NCI-H524 treated with DMSO at 0.1 percent for 48 hours (cell line): ENCODE measurements at places on chromosomes 12 and 14.

DNA sequence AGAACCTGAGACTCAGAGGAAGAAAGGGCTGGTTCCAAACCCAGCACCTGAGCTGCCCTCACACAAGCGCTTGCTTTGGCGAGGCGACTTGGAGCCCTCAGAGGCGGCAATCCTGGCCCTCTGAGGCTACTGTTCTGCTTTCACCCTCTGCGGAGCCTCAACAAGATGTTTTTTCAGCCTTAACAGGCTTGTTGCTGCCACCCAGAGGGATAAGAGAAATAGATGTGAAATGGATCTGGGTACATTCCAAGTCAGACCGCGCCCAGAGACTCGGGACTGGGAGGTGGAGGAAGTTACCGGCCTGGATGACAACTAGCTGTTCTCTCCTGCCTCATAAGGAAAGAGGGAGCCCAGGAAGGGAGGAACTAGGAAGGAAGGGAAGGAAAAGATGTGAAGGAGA, 89.6 kb downstream of the TTC7B start:
- DNase-seq: no peak

GRCh38 chr12:75000120-75000519, 209.5 kb downstream of the KCNC2 start:
- DNase-seq: no peak

DNA sequence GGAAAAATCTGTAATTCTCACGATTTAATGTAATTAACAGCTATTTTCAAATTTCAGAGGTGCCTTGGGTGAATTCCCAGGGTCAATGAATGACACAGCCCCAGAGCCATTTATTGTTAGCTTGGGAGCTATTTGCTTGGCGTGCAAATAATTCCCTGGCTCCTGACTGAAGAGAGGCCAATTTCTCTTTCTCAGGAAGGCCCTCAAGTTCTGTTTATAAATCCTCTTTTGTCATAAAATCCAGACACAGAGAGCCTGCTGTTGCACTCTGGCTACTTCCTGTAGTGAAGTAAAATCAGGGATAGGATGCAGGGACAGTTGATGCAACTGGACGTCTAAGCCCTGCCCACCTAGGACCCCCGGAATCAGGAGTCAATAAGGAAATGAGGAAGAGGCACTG, 154.3 kb downstream of the TMX1 start:
- DNase-seq: no peak

DNA sequence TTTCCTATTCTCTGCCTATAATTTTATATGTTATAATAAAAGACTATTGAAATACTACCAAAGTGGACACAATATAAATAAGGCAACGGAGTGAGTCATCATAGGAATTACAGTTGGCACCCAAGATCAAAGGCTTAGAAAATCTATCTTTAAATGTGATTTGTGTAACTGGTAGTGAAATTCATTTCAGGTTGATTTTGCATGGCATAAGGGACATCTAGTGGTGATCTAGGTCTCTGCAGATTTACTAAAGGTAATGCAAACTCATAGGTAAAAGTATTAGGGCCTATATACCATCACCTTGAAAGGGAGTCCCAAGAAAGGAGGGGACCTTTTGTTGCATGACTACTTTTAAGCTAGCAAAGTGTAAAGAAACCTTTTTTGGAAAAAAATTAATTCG, 527.2 kb downstream of the NRXN3 start:
- DNase-seq: peak; percentile 42

GRCh38 chr12:119728444-119728745, 60.5 kb downstream of the PRKAB1 start:
- no peak for DNase-seq

DNA sequence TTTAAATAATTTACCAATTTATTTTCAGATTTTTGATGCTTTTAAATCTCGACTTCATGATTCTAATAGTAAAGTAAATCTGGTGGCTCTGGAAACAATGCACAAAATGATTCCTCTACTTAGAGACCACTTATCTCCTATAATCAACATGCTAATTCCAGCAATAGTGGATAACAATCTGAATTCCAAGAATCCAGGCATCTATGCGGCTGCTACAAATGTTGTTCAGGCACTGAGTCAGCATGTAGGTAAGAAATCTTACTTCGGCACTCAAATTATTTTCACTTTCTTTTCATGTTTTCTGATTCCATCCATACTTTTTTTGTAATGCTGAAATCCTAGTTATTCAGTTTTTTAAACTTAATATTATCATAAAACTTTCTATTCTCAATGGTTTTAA, 15.5 kb upstream of the PRPF39 start:
- no peak for DNase-seq

- DNase-seq: no peak
These were observed 16.2 kb downstream of the NT5DC3 start for GRCh38 chr12:103824845-103825244.

GRCh38 chr12:79765157-79765556, 74.4 kb upstream of the PAWR start:
- no peak for DNase-seq

- no peak for DNase-seq
These were observed 22.5 kb upstream of the PCNX1 start for GRCh38 chr14:70884595-70885342.

DNA sequence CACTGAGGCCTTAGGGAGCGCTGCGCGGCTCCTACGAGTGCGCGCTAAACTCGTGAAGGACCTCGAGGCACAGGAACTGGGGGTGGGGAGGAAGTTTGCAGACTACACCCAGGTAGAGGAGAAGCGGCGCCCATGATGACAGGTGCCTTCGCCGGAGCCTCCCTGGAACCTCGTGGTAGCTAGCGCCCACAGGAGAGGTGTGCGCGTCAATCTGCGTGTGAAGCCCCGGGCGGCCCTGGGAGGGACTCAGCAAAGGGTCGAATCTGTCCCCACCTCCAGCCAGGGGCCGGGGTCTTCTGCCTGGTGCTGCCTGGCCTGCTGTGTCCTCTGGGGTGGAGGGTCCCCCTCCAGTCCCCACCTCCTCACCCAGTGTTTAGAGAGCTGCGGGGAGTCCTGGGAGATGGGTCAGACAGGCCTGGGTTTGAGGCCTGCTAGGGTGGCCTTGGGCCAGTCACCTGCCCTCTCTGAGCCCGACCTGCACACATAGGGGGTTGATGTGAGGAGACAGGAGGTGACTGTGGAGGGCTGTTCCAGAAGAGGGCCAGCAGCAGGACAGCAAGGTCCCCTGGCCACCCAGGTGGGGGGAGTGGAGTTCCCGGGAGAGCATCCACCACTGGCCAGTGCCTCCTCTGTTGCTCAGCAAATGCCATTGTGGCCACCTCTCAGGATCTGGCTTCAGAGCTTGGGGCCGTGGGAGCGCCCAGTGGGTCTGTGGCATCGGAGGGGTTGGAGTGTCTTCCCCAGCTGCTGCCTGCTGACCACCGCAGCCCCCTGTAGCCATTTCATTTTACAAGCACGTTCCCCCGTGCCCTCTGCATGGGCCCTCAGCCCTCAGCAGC, 20.2 kb upstream of the KIF26A start:
- no peak for DNase-seq
